Kidney (tissue), 22 donors: ENCODE measurements at places on chromosomes 7 and 10. TPM values are rescaled to one million over a fixed set of nuclear protein-coding genes. Genes with fewer than 3 reads are reported as not detected.

Gene ZC3HAV1
- total RNA-seq, result 40.2 TPM

Gene KIAA1549
- total RNA-seq, result 10.1 TPM

Gene ADIRF
- 357 TPM for total RNA-seq

Gene CYP3A5
- 13.5 TPM for total RNA-seq
